Stimulated activated CD8-positive, alpha-beta memory T cell treated with anti-CD3 and anti-CD28 coated beads, Interleukin-4, amount 100 ng/mL, for 1 hour (primary cell): ENCODE measurements at places on chromosomes 5 and 9.

- no peak for DNase-seq
These were observed 56.4 kb upstream of the DAPK1 start for GRCh38 chr9:87441251-87441650.

GRCh38 chr5:181197326-181197951 lies 7.6 kb downstream of the TRIM7 start:
- no peak for DNase-seq

DNA sequence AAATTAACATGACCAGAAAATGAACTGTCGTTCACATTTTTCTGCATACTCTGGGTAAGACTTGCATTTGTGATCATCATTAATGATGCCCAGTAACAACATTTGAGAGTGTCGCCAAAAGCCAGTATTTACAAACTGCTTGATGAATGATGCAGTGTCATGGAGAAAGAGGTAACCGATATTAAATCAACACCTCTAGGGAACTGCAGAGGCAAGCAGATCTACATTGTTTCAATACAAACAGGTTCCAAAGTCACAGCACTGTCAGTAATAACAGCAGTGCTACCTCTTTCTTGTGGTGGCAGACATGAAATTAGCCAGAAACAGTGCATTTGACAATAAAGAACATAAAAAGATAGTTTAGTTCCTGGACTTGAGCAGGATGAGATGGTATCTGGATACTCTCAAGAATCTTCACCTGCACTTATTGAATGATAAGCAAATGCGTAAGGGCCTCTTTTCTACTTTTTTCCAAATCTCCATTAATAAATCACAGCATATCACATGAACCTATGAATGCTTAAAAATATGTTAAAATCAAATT lies 456.6 kb downstream of the ARHGEF28 start:
- DNase-seq: no peak

- no peak for DNase-seq
These were observed 9.2 kb downstream of the LHX2 start for GRCh38 chr9:124020520-124021384.

DNA sequence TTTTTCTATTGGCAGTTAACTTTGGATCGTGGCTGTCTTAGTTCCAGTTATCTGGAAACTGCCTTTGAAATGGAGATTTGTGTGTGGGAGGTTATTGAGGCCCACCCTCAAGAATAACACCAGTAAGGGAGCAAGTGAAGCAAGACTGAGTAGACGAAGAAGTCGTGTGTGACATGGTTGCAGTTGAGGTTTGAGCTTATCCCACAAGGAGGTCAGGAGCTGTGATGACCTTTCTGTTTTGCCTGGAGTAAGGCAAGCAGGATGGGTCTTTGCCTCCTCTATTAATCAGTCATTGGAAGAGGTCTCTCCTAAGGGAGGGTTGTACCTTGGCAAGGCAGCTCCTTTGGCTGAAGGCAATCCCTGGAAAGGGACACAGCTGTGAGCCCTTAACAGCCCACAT lies 49.6 kb upstream of the CTXN3 start:
- no peak for DNase-seq

DNA sequence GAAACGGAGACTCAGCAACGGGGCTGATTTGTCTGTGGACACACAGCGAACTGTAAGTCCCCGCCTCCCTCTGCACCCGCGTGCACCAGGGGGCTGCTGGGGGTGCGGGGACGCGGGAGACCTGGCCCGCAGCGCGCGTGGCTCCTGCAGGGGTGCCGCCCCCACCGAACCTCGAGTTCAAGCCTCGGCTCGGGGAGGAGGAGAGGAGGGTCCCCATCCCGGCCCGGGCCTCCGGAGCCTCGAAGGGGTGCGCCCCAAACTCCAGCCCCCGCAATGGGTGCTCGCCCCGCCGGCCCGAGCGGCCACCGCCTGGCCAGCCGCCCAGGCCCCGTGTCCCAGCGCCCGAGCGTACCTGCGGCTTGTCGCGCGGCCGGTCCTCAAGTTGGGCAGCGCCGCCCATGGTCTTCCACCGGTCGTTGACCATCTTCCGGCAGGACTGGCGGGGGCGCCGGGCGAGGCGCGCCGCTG lies 829 bp downstream of the FIBCD1 start:
- DNase-seq: no peak

GRCh38 chr5:118919016-118919415 lies 69.3 kb downstream of the DTWD2 start:
- DNase-seq: no peak

DNA sequence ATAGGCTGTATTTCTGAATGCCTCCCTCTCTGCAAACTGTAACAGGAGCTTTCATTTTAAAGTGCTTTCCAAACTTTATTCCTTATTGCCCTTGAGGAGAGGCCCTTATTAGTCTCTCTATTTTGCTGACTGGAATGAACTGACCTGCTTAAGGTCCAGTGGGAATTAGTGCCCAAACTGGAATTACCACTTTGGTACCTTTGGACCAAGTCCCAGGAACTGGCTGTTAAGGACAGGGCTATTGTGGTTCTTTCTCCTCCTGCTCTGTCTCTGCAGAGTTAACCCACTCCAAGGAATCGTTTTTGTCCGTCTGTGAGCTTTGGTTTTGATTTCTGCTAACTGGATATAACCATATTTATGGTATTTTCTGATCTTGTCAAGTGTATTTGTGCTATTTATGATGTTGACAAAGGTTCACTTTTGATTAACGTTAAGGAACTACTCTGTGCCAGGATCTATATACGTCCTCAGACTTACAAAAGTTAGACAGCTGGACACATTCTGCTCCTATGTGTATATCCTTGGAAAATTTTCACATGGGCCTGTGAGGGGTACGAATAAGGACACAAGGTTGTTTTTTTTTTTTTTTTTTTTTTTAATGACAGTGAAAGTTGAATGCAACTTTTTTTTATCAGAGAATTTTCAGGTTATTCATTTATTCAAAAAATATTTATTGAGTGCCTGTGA lies 189.1 kb upstream of the ANKRD55 start:
- DNase-seq: no peak

DNA sequence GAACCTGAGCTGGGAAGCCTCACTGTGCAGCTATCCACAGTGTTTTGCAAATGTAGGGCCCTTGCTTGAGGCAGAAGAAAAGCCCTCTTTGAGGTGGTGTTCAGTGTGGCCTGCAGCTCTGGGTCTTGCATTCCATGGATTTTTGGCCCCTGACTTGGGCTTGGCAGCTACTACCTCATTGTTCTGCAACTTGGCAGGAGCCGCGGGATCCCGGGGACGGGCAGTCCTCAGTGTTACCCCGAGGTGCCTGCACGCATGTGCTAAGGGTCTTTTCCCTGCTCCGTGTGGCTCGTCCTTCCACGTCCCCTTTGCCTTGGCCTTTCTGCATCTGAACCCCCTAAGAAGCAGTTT lies 39.8 kb downstream of the NEK6 start:
- no peak for DNase-seq

GRCh38 chr5:14204785-14205321 lies 61.7 kb downstream of the TRIO start:
- DNase-seq: no peak

DNA sequence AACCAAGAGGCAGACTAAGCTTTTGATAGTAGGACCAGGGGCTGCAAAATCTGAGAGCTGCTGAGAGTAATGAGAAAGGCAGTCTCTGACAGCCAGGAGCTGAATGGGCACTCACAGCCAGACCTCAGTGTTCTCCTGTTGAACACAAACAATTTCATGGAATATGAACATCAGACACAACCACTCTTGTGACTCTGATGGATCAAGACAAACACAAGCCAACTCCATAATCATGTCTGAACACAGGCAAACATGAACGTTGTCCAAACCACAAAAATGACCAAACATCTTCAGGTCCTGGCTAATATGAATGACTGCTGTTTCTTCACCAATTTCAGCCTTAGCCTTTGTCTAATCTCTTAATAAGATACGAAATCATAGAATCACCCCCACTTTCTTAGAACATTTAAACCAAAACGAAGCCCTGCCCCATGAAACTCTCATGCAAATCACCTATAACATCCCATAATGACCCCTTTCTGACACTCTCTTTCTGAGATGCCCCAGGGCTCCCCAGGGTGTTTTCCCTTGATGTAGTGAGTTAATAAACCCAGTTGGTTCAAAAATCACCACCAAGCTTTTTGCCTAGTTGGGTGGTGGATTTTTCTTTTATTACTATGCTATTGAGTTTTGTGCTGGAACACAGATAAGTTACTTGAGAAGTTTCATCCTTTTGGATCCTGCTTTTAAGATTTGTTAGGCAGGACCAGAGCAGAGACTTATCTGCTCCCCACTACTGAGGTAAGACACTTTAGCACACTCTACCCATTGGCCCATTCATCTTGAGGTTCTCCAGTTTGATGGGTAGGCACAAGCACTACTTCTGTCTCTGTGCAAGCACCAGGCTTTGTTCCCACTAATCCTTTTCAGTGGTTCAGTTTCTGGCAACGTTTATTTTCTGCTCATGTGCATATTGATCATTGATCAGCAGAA lies 5.9 kb upstream of the ERAP2 start:
- DNase-seq: no peak

- DNase-seq: no peak
These were observed 85.2 kb downstream of the CMYA5 start for GRCh38 chr5:79774855-79775237.

GRCh38 chr9:101601904-101602765 lies 7.4 kb upstream of the PPP3R2 start:
- DNase-seq: no peak

DNA sequence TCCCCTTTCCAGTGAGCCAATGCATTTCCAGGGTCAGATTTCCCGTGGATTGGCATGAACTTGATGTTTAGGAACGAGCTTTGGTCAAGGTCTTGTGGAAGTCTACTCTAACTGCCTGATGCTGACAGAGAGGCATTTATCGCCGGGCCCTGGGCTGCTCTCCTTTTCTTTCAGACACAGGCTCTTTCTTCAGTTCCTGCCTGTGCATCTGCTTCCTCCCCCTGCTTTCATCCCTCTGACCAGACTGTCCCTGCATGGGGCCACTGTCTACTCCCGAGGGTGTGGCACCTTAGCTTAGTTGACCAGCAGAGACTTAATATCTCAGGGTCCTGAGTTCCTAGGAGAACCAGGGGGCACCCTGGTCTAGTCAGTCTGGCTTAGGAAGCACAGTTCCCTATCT lies 41.2 kb downstream of the RALGPS1 start:
- DNase-seq: no peak

DNA sequence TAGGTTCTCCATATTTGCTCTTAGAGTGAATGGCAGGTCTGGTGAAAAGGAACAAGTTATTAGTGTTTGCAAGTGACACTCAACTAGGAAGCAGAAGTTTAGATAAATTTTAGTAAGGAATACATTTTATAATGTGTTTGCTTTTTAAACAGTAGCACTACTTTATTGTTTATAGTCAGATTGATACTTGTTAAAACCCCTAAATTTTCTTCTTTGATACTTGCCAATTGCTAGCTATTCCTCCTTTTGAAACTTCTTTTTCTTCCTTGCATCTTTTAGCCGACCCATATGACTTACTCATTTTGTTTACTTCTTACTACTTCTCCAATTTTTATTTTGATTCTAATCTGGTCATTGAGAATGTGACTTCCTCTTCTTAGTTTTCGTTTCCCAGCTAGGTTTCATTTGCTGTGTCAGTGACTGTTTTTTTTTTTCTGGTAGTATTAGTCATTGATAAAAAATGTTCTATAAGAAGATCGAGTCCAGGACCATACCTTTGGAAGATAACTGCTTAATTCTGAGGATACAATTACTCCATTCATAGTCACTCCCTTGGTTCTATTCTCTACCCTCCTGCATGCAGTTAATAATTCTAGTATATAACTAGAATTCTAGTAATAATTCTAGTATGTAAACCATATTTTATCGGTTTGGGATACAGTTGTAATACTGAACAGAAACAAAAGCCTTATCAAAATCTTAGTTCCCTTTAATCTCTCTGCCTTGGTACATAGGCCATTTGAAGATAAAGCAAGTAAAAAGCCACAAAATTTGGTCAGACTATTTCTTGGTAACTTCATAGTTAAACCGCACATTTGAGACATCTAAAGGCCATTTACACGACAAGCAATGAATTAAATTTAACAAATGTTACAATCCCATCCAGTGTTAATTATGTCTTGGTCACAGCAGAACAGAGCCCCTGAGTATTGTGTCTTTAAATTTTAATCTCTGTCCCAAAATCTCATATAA lies 2.8 kb upstream of the RICTOR start:
- no peak for DNase-seq

- DNase-seq: no peak
These were observed 32.6 kb downstream of the TTLL11 start for GRCh38 chr9:122060481-122060880.

GRCh38 chr9:136255166-136255538 lies 9.5 kb upstream of the QSOX2 start:
- DNase-seq: no peak

DNA sequence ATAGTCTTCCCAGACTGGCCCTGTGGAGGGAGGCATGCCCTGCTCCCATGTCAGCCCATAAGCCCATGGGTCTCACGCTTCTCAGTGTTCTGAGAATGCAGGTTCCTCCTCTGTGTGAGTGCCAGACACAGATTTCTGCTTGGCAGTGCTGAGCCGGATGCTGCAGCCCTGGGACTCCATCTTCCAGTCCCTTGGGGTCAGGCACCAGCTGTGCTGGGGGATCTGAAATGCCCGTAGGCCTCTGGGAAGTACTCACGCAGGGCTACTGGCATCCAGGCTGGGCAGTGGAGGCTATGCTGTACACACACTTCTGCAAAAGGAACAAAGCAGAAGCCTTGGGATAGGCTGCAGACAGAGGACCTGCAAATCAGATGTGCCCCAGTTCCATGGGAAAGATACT lies 1944.6 kb downstream of the EFNA5 start:
- no peak for DNase-seq

DNA sequence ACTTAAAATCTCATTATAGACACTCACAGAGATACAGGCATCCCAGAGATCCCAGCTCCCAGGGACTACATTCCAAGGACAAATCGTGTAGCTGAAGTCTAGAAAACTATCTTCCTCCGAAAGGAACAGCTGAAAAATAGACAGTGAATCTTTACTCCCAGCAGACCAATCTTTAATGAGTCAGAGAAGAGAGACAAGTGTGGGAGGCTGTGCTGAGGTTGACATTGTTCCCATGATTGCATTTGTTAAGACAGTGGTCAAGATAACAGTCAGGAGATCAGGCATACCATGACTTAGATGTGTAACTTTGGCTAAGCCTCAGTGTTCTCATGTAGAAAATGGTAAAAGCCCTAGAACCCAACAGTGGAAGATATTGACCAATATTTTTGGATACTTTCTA lies 120.7 kb downstream of the PAPPA start:
- DNase-seq: no peak

DNA sequence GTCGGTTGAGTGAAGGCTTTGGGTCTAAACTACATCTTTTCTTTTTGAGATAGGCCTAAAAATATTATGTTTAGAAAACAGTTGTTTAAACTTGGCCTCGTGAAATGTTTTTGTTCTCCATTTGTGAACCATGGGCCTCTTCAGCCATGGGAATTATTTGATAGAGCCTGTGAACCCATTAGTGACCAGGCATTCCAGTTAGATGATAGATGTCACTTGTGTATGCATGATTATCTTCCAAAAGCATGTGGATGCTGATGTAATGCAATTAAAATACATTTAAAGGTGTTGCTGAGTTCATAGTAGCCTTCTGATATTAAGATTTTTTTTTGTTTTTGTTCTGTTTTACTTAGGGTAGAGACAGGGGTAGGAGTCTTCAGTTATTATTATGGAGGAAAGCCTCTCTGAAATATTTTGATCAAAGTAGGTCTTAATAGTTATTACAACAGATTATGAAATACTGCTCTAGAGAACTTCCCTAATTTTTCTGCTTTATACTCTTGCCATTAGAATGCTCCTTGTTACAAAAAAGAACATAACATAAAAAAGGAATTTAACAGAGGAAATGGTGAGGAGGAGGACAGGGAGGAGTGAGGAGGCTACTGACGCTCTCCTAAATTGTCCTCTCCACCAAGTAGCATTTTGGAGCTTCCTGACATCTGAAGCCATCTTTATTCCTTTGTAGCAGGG lies 32.9 kb downstream of the CPEB4 start:
- no peak for DNase-seq
